GM06990 (cell line): ENCODE measurements at places on chromosomes 5 and 9.

GRCh38 chr9:16526380-16526779 is 344.1 kb downstream of the BNC2 start:
- DNase-seq: no peak

GRCh38 chr9:35664531-35665470 is at the start of gene ARHGEF39:
Gene ARHGEF39 (minus strand): TSS chr9:35665195. CDS start chr9:35665169, 26 bp downstream.
- DNase-seq: peak; percentile 90

GRCh38 chr5:66239034-66239433 is 94.9 kb downstream of the SREK1 start:
- no peak for DNase-seq

DNA sequence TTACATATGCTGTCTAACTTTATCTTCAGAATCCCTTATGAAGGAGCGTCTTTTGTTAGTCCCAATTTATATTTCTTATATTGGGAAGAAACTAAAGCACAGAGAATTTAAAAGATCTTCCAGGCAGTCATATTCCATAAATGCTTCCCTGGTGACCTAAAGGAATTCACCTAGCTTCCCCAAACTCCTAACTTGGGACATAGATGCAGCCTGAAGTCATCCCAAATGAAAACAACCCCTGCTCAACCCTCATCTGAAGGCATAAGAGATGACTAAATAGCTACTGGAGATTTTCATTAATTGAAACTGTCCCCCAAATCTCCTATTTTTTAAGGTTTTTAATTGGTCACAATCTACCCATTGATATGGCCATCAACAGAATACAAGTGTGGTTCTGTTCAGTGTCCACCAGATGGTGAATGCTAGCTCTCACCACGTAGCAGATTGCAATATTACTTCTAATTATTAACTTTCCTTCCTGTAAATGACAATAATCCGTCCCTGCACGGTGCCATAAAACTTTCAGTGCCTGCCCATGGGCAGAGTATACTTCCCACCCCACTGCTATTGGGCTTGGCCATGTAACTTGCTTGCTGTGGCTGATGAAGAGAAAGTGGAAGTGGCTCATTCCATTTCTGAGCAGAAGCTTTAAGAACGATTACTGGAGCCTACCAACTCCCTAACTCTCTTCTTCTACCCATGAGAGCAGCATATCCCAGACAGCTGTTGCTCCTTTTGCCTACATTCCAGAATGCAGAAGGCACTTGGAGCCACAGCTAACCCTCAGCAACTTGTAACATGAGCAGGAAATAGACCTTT is 18.7 kb downstream of the PRUNE2 start:
- peak; percentile 23 for DNase-seq

GRCh38 chr5:5221724-5222123 is 81.6 kb downstream of the ADAMTS16 start:
- no peak for DNase-seq

DNA sequence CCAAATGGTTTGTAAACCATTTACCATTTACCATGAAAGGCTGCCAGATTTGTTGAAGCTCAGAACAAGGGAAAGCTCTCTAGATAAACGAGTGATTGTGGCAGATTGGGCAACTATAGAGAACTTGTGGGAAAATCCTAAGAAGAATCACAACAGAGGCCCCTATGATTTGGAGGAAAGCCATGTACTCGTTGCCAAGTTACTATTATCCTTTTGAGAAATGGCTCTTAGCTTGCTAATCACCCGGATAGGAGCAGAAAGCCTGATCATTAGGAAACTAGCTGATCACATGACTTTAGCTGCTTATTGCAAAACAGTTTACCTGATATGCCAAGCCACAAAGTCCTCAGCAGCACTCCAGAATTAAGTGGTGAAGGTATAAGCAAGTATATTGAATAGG is 23.5 kb upstream of the ATG10 start:
- no peak for DNase-seq

DNA sequence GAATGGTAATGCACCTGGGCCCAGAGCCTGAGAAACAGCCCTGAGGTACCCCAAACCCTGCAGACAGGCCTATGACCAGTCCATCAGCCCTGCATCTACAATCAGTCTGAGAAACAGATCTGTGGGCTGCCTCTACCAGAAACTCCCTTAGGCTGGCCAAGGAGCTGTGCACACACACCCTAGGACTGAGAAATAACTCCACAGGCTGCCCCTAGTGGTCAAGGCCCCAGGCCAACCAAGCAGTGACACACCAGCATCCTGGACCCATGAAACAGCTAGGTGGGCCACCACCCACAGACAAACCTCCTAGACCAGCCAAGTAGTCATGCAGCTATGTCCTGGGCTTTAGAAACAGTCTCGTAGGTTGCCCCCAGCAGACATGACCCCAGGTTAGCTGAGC is 253.6 kb upstream of the VLDLR start:
- DNase-seq: no peak

- DNase-seq: no peak
Observed at GRCh38 chr9:96214635-96215034, 87.3 kb downstream of the HSD17B3 start.

DNA sequence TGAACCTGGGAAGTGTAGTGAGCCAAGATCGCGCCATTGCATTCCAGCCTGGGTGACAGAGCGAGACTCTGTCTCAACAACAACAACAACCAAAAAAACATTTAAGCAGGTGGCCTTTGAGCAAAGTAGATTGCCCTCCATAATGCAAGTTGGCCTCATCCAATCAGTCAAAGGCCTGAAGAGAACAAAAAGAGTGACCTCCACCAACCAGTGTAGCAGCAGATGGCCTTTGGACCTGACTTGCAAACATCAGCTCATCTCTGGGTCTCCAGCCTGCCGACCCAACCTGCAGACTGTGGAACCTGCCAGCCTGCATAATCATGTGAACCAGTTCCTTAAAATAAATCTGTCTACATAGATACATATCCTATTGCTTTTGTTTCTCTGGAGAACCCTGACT is 7.5 kb downstream of the FRRS1L start:
- DNase-seq: no peak

GRCh38 chr9:106577121-106577520 is 285.8 kb upstream of the ZNF462 start:
- DNase-seq: no peak

- DNase-seq: no peak
Observed at GRCh38 chr9:326667-327066, 112.0 kb downstream of the DOCK8 start.

DNA sequence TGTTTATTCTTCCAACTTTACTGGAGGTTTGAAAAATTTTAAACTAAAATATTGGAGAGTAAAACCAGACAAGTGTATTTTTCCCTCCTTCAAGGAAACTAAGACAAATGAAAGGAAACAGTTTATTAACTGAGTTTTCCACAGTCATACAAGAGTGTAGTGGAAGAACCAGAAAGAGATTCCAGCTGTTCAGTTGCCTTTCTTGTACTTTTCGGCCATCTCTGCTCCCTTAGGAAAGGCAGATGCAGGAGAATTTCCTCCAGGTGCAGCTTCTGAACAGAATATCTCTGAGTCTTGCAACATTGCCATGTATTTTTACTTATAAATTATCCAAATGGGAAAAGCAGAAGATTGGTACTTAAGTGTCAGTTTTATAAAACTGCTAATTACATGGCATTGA is 217.1 kb downstream of the MAST4 start:
- no peak for DNase-seq

DNA sequence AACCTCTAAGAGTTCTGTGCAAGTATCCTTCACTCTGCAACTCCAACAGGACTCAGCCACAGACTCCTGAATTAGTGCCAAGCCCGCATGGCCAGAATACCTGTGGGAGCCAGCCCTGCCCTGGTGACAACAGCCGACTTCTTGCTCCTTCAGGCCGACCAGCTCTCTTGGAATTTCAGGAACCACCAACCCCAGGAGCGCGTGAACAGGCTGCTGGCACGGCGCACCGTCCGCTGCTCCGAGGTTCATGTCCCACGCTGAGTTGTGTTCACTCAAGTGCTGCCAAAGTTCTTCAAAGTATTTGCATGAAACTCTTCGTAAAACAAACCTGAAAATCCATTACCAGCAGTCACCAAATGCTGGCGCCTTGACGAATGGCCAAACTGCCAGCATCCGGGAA is 232.8 kb downstream of the NR2F1-AS1 start:
- no peak for DNase-seq

GRCh38 chr5:135012033-135012588 is 21.9 kb downstream of the PITX1 start:
- no peak for DNase-seq

DNA sequence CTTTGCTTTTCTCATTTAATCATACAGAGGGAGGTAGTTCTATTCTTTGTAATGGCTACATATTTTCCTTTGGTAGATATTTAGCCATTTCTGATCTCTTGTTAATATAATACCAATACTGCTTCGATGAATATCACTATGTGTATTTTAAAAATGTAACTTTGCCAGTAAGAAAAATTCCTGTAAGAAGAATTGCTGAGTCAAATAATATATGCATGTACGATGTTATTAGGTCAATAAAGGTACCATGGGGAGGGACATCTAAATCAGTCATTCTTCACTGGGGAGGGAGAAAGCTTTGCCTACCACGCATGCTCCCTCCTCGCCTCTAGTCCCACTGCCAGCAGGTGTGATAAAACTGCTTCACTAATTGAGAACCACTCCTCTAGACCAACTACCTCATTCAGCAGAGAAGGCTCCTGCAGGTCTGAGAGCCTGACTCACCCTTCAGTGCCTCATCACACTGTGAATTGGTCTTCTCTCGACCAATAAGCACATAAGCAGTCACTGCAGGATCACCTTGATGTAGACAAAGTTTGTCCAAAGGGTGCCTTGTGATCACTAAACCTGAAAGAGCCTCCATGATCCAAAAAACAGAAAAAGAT is 56.1 kb upstream of the TBCA start:
- DNase-seq: no peak

DNA sequence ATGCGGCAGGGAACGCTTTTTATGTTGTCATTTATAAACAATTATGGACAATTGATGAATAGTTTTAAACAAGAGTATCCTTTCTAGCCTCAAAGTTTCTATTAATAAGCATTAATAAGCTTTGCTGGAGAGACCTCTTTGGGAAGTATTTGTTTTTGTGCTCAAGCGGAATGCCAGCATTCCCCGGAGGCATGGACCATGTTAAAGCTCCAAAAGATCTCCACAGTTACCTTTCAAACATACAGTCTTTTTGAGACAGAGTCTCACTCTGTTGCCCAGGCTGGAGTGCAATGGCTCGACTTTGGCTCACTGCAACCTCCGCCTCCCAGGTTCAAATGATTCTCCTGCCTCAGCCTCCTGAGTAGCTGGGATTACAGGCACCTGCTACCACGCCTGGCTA is 9.6 kb downstream of the MSANTD3 start:
- DNase-seq: no peak

- no peak for DNase-seq
Observed at GRCh38 chr5:111223101-111223786, 940 bp upstream of the CAMK4 start.

- DNase-seq: no peak
Observed at GRCh38 chr9:135480071-135480939, 723 bp downstream of the PPP1R26 start.

GRCh38 chr5:6019612-6020011 is 358.7 kb downstream of the MED10 start:
- DNase-seq: no peak

GRCh38 chr5:101675510-101676219 is 620.4 kb downstream of the SLCO4C1 start:
- no peak for DNase-seq

GRCh38 chr5:147685993-147686392 is 96.5 kb downstream of the JAKMIP2 start:
- no peak for DNase-seq

- DNase-seq: no peak
Observed at GRCh38 chr9:90035471-90035870, 430.7 kb downstream of the GADD45G start.

- DNase-seq: no peak
Observed at GRCh38 chr5:6584101-6584645, 48.7 kb downstream of the NSUN2 start.

GRCh38 chr9:30522061-30522460 is 1862.4 kb upstream of the ACO1 start:
- DNase-seq: no peak

DNA sequence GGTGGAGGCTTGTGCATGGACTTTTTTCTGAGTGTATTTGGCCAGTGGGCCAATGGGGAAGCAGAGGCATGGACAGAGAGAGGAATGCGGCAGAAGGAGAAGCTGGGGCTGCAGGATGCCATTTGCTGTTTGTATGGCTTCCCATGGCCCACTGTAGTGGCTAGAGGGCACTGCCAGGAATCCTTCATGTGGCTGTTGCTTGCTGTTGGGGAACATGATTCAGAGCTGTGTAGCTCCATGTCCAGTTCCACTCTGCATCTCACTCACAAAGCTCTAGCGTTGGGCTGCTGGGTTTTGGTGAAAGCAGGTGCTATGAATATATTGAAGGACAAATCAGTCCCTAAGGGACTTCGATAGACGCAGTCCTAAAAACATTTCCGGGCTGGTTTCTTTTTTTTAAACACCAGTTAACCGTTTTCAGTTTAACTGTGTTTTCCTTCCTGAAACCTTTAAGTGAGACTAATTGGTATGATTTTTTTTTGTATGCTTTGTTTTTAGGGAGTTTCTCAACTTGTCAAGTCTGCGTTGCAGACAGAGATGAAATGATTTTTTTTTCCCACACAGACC is 51.3 kb downstream of the SLC22A5 start:
- DNase-seq: peak; percentile 72
